ENCODE measurements at places on chromosomes 11 and 22.

GRCh38 chr11:26247340-26247739 lies 84.6 kb upstream of the ANO3 start:
- DNase-seq, result no peak

DNA sequence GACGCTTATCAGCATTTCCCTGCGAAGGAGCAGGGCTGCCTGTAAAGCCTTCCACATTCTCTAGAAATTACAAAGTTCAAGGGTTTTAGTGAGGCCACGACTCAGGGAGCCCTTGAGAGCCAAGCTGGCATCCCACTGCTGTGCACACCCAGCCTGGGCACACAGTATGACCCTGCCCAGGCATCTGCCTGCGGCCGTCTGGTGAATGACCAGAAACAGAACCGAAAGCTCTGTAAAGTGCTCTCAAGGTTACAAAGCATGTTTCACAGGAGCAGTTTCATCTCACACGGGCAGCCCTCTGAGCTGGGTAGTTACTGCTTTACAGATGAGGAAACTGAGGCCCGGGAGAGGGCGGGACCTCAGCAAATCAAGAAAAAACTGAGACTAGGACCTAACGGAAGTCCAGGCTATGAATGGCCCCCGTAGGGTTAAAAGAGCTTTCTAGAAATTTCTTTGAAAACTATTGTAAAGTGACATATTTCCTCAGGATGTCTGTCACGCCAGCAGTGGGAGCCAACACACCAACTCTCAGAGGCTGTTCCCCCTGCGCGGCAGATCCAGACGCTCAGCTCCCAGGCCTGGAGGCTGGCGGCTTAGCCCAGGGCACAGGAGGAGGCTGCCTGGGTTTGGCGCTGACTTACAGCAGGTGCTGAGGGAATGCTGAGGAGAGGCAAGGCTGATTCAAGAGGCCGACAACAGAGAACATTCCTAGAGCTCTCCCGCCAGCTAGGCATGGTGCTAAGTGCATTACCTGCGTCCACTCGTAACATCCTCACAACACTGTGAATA lies 7.7 kb upstream of the TCF20 start:
- DNase-seq, result no peak

DNA sequence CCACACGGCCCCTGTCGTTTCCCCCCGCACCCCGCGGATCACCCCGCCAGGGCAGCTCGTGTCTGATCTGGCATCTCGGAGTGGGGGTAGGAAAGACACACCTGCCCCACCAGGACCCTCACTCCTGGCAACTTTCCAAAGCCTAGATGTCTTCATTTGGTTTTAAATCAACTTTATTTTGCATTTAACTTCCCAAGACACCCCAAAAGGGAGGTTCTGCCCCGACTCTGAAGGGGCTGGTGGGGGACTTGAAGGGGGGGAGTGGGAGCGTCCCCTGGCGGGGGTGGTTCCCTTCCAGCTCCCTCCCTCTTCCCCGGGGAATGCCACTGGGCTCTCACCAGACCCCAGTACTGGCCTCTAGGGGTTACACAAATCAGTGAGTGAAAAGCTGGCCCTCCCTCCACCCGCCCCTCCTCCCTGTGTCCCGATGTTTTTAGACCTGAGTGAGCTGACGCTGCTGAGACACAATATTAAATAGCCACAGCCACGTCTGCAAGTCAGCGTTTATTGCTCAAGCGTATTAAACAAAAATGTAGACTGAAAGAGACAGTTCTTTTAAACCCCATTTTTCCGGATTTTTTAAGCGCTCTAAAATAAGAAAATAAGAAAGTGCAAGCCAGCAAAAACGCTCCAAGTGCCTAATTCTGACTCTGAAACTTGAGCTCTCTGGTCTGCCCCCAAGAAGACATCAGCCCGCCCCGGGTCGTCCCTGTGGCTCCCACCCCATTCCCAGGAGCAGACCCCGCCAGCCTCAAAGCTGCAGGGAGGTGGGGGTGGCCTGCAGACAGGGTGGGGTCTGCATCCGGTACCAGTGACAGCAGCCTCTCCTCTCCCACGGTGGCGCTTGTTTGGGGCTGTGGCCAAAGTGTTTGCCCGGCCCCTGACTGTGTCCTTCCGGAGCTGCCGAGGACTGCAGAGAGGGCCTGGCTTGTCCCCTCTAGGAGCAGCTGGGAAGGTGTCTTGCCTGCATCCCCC lies 1.1 kb upstream of the TTLL8 start:
- no peak for DNase-seq

DNA sequence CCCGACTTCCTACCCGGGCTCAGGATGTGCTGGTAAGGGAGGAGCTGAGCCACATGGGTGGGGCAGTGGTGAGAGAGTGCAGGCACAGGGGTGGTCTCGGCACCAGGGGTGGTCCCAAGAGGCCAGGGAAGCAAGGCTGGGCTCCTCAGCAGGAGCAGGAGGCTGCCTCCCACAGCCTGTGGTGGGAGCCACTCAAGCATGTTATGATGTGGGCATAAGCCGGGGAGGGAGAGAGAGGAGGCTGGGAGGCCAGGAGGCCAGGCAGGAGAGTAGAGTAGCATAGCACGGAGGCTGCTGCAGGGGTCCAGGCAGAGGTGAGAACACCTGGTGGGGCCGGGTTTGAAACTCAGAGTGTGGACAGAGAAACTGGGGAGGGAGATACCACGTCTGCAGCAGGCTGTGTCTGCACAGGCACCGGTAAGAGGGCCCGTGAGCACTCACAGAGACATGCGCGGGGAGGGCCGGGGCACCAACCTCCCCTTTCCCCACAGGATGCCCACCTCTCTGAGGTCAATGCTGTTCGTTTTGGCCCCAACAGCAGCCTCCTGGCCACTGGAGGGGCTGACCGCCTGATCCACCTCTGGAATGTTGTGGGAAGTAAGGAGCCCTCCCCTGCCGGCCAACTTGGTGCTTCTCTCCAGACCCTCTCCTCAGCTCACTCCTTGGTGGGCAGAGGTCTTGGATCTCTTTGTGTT lies 10.7 kb downstream of the ATG16L2 start:
- no peak for DNase-seq

DNA sequence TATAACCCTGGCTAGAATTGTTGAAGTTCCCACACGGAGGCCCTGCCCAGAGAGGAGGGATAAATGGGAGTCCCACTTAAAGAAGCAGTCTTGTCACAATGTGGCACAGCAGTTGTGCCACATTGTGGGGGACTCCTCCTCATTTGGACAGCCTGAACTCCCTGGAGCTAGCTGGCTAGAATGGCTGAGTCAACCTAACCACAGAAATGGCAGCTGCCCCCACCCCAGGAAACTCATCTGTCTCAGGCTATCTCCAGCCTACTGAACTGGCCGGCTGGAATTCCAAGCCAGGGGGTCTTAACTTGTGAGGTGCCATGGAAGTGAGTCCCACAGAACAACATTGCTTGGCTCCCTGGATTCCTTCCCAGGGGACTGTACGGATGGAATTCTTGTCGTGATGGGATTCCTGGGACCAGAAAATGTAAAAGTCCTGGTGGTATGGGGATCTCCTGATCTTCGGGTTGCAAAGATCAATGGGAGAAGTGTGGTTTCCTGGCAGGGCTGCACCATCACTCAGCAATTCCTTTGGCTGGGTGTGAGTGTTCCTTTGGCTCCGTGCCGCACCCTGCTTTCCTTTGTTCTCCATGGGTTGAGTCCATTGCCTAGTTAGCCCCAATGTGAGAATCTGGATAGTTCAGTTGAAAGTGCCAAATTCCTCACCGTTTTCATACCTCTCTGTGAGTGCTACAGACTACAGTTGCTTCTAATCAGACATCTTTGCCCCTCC lies 791.2 kb upstream of the FAT3 start:
- no peak for DNase-seq

DNA sequence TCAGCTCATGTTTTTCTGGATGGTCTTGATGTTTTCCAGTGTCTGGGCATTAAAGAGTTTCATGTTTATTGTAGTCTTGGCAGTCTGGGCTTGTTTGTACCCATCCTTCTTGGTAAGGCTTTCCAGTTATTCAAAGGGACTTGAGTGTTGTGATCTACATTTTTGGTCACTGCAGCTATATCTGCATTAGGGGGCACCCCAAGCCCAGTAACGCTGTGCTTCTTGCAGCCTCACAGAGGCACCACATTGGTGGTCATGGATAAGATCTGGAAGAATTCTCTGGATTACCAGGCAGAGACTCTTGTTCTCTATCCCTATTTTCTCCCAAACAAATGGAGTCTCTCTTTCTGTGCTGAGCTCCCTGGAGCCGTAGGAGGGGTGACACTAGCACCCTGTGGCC lies 451.5 kb upstream of the FAT3 start:
- DNase-seq, result no peak

- no peak for DNase-seq
Observed at GRCh38 chr11:26126741-26127140, 205.2 kb upstream of the ANO3 start.

GRCh38 chr11:62921201-62921572 lies at the start of gene CHRM1:
CHRM1 (minus strand) TSS chr11:62921363; CDS start chr11:62911100, 10,263 bp downstream.
- no peak for DNase-seq
